ENCODE measurements at places on chromosomes 5 and 9. TPM values are rescaled to one million over a fixed set of nuclear protein-coding genes. Genes with fewer than 3 reads are reported as not detected.

DNAH5 gene
- 0.16 TPM for total RNA-seq

MLANA gene
- total RNA-seq = not detected

GRCh38 chr5:151923866-151924476 is 680 bp downstream of the GLRA1 start:
- DNase-seq = no peak

GRCh38 chr5:111670826-111671492 is 86.0 kb downstream of the NREP start:
- DNase-seq = no peak

DNA sequence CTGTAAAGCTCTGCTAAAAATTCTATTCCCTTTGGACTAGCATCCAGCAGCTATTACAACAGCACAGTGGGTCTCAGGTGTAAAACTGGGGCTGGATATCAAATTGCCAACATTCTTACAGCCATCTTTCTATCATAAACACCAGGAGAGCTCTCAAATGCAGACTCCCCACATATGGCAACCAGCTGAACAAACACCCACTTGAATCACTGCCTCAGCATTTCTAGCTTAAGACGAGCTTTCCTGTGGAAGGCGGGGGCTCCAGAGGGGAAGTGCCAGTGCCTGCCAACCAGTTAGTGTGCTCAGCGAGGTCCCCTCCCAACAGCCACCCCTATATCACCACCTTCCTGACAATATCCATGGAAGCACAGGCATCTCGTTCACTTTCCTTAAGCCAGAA is 62.2 kb downstream of the IPPK start:
- no peak for DNase-seq

DNA sequence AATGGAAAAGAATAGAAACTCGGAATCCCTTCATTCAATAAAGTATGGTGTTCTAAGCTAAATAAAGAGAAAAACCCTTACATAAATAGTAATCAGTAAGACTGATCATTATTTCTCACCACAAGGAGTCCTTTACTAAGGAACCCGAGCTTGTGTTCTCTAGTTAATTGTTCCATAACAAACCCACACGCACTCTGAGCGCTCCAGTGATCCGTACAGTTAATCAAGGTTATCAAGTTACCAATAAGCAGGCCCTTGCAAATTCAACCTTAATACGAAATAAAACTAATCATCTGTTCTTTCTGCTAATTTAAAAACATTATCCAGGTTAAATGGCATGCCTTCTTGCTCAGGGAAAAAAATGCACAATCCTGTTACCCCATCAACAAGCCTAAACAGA is 224.4 kb downstream of the FRMD3 start:
- no peak for DNase-seq

Data from sigmoid colon (tissue), 7 donors.